ENCODE measurements at places on chromosomes 5 and 9.

- DNase-seq, result no peak
Measured at GRCh38 chr5:95102687-95103086, 182.2 kb downstream of the MCTP1 start.

GRCh38 chr9:8207596-8207995, 408.0 kb upstream of the DMAC1 start:
- DNase-seq, result no peak

DNA sequence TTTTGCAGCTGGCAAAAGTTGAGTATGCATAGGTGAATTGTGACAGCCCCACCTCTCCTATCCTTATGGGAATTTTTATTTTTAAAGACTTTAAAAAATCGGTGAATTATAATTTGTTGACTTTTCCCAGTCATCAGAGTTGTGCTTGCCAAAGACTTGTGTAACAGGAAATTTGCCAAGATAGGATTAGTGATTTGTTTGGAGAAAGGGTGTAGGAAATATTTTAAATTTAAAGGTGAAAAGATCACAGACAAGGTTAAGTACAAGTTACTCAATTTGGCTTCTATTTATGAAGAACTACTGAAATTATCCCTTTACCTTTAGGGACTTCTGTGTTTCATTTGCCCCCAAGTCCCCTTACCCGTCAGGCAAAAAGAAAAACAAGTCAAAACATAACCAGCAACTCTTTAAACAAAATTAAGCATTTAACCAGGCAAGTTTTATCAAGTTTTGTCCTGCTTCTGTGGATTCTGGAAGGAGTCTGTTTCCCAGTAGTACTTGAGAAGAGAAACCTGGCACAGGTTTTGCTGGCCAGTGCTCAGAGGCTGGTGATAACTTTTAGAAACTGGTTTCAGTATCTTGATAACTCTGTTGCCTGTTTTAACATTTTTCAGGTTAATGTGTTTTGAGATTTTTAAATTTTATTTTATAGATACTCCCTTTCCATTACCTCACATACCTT, 285.4 kb downstream of the MAST4 start:
- no peak for DNase-seq

DNA sequence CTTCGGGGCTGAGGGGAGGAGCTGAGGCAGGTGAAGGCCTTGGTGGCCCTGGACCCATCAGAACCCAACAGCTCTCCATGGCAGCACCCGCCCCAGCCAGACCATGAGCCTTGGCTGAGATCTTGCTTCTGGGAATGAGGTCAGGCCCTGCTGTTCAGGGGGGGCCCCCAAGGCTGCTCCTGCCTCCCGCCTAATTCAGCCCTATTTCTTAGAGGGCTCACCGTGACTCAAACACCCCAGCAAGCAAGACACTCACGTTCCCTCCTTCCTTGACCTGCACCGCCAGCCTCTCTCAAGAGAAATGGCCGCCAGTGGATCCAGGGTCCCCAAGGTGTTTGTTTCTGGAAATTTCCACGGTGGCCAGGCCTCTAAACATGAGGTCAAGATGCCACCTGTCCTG, 61.4 kb upstream of the PPP1R26 start:
- no peak for DNase-seq

GRCh38 chr9:114484215-114484853, 20.9 kb downstream of the WHRN start:
- peak; percentile 53 for DNase-seq

DNA sequence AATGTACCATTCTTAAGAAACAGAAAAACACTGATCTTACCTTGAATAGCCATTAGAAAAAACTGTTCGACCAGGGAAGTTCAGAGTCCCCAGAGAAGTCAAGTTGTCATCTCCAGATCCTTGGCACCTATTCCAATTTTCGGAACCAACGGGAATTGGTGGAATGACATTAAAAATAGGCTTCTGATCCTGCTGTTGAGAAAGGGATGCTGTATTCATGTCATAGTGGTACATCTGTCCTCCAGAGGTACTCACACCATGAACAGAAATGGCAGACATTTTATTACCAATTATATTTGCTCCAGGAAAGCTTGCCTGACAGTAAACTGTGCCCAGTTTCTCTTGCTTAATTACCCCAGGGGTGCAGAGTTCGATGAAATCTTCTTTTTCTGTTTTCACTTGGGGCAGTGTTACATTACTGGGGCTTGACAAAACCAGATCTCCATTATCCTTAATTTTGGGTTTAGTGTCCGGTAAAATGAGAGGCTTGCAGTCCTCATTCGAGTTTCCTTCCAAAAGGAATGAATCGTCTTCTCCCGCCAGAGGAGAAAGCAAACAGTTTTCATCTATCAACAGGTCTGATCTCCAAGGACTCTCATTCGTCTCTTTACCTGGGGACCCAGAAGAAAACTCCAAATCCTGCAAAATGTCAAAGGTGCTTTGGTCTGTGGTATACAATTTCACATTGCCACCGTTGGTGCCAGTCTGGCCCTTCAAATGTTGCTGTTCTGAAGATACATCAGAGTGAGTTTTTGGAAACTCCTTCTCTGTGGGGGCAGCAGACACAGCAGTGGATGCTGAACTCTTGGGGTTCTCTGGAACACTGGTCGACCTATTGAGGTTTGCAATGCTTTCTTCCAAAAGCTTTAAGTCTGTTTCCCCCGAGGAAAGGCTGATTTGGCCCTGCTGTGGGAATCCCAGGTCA, 3.6 kb downstream of the NR3C1 start:
- DNase-seq, result no peak

DNA sequence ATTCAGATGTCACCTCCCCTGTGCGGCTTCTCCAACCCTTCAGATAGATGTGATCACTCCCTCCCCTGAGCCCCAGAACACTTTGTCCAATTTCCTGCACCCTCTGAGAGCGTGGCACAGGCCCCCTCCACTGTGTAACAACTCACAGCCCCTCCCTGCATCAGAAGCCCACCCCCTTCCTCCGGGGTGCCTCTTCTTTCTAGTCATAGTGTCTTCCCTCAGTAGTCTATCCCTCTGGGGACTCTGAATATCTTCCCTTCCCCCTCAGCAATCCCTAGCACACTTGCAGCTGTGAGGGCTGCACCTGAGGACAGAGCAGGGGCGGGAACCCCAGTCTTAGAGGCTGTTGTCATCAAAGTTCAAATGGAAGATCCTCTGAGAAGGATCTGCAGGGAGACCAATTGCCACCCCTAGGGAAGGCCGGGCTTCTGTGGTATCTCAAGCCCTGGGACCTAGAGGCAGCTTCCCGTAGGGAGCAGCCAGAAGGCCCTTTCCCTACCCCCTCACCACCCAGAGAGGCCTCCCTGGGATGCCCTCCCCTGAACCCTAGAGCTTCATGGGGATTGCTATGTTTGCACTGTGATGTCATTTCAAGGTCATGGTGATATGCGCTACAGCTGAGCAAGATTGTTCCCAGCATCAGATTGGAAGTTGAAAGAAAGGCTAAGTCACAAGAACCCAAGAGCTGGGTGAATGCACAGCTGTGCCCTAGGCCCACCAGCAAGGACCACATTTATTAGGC, 70.7 kb downstream of the THBS4 start:
- no peak for DNase-seq

- DNase-seq, result no peak
Measured at GRCh38 chr9:1404940-1405339, 354.8 kb downstream of the DMRT2 start.

- no peak for DNase-seq
Measured at GRCh38 chr5:79798893-79799590, 109.4 kb downstream of the CMYA5 start.

- DNase-seq, result no peak
Measured at GRCh38 chr9:72534931-72535330, 13.5 kb downstream of the TMC1 start.

GRCh38 chr9:9817176-9817575, 795.6 kb downstream of the PTPRD start:
- no peak for DNase-seq

- DNase-seq, result no peak
Measured at GRCh38 chr9:18588002-18588401, 114.0 kb downstream of the ADAMTSL1 start.

DNA sequence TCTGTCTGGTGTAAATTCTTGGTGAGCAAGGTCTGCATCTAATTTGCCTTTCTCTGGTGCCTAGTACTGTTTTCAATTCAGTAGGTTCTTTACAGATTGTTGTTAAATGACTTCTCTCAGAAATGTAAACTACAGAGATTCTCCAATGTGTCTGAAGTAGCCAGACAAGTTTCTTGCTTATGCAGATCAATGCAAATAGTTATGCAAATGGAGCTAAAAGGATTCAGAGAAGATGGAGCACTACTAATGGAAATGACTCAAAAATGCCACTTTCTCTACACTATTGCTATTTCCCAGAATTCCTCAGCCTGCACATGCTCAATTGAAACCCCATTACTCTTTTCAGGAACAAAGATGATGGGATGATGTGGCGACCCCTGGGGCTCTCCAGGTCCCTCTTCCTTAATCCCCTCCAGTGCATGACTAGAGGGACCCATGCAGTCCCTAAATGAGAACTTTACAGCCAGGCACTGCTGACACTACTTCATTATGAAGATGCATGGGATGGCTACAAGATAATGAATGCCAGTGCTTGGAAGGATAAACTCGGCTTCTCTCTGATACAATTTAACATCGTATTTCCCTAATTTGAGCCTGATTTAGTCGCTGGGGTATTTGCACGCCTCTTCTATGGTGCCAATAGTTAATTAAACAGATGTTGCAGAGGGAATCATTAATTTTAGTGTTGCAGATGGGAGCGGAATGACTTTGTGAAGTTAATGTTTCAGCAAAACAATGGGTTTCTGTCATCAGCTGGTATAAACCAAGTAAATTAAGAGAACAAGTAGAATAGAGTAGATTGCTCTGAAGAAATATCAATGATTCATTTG, 753.2 kb downstream of the TLR4 start:
- DNase-seq, result no peak
